Stimulated activated CD8-positive, alpha-beta memory T cell treated with anti-CD3 and anti-CD28 coated beads, Interleukin-2, amount 100 ng/mL, for 1 hour (primary cell): ENCODE measurements at places on chromosomes 16 and 17.

- no peak for DNase-seq
Observed at GRCh38 chr17:74339537-74340195, 13.6 kb downstream of the KIF19 start.

DNA sequence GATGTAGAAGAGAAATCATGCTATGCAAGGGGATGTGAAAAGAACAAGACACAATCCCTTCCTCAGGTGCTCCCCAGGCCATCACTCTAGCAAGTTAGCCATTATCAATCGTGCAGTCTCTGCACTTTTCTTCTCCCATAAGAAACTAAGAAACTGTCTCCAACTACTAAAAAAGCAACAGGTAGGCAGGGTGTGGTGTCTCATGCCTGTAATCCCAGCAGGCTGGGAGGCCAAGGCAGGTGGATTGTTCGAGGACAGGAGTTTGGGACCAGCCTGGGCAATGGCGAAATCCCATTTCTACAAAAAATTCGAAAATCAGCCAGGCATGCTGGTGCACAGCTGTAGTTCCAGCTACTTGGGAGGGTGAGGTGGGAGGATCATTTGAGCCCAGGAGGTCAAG, 13.8 kb downstream of the PARN start:
- DNase-seq, result no peak

GRCh38 chr17:10754109-10754508, 24.3 kb upstream of the TMEM220 start:
- no peak for DNase-seq

DNA sequence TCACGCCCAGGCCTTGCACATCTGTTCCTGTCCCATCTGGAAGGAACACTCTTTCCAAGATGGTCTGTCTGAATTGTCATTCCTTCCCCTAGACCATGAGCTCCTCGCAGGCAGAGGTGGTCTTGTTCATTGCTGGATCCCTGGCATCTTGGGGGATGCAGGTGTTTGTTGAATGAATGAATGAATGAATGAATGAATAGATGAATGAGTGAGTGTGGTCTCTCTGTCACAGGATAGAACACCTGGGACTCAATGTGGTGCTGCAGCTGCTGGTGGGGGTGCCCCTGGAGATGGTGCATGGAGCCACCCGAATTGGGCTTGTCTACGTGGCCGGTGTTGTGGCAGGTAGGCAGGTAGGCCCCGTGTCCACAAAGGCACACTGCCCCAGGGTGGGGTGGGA, 32.2 kb downstream of the RHBDL3 start:
- DNase-seq, result no peak

DNA sequence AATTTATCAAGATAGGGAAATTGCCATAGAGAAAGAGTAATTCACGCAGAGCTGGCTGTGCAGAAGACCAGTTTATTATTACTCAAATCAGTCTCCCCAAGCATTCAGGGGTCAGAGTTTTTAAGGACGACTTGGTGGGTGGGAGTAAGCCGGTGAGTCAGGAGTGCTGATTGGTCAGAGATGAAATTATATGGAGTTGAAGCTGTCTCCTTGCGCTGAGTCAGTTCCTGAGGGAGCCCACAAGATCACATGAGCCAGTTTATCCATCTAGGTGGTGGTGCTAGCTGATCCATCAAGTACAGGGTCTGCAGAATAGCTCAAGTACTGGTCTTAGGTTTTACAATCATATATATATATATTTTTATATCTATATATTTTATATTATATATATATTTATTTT, 6.0 kb upstream of the AQP8 start:
- no peak for DNase-seq

DNA sequence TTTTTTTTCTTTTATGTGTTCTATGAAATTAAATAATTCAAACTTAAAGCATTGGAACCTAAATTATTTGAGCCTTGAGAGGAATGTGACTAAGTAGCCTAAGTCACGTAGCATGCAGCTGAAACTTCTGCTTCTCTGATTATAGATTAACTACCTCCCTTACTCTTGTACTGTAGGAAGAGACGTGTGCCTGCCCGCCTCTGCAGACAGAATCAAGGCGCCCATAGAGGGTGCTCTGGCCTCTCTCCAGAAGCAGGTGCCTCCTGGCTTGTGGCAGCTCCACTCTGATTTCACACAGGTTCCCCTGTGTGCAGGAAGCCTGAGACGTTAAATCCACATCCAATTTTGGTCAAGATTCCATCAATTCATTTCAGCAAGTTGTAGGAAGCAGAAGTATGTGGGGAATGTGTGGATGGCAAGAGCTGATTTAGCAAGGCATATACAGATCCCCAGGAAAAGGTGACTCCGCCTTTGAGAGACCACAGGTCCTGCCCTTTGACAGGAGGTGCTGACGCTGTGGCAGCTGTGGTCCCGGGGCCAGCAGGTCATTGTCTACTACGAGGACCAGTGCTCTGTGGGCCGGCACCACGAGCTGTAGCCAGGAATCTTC, 1418.8 kb downstream of the CDH11 start:
- no peak for DNase-seq

- no peak for DNase-seq
Observed at GRCh38 chr17:67221062-67221998, 23.7 kb downstream of the HELZ start.

DNA sequence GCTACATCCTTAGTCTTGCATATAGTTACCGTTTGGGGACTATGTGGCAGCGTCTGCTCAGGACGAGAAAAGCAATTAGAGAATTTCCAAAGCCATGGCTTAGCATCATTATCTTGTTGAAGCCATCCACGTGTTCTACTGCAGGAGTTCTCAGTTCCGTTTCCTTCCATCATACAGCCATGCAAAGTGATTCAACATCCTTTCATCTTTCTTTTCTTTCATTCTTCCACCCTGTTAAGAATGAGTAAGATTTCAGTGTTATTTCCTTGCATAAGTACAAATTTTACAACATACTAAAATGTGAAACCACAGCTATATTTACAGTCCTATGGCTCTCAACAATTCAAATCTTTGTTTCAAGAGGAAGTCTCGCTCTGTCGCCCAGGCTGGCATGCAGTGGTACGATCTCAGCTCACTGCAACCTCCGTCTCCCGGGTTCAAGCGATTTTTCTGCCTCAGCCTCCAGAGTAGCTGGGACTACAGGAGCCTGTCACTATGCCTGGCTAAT, 3.8 kb downstream of the MARF1 start:
- no peak for DNase-seq

- peak; percentile 80 for DNase-seq
Observed at GRCh38 chr17:58331815-58332777, 3.5 kb upstream of the TSPOAP1 start.

- DNase-seq, result no peak
Observed at GRCh38 chr16:88983771-88984687, 7.0 kb upstream of the CBFA2T3 start.

DNA sequence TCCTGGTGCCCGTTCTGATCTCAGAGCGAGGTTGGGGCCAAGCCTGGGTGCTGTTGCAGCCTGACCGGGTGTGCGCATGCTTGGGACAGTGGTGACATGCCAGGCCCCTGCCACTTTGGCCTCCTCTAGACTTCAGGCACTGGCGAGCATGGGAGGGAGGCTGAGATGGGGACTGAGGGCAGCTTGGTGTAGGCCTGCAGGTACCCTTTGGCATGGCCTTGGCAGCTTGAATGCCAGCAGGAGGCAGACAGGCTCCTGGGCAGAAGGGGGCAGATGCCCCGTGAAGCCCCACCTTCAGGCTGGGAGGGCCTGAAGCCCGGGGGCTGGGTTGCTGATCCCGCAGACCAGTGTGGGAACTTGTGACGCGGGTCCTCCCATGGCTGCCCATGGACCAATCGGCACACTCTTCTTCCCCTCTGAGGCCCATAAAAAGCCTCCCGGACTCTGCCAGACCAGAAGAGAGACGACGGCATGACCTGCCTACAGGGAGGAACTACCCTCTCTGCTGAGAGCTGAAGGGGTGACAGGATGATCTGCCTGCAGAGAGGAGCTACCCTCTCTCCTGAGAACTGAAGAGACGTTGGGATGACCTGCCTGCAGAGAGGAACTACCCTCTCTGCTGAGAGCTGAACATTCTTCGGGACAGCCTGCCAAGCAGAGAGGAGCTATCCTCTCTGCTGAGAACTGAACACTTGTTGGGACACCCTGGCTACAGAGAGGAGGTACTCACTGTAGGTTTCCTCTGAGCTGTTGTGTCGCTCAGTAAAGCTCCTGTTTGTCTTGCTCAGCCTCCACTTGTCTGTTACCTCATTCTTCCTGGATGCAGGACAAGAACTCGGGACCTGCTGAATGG, 17.5 kb downstream of the RHOT1 start:
- DNase-seq, result no peak

GRCh38 chr17:8649157-8650118, 18.9 kb upstream of the MYH10 start:
- no peak for DNase-seq

- no peak for DNase-seq
Observed at GRCh38 chr17:59292174-59292523, 39.3 kb upstream of the YPEL2 start.

- no peak for DNase-seq
Observed at GRCh38 chr16:51313198-51313597, 162.1 kb upstream of the SALL1 start.

DNA sequence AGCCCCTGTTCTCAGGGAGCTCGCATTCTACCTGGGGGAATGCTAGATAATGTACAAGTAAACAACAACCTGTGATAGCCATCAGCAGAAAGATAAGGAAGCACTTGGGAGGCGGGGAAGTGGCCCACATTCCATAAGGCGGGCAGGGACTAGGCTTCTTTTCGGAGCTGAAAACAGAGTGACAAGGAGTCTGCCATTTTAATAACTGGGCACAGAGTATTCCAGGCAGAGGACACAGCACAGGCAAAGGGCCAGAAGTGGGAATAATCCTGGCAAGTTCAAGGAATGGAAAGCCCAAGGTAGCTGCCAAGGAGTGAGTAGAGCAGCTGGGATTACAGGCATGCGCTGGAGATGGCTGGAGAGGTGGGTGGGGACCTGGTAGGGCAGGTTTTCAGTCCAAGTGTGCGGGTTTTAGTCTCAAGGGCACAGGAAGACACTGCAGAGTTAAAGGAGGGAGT, 24.3 kb downstream of the USP43 start:
- no peak for DNase-seq

DNA sequence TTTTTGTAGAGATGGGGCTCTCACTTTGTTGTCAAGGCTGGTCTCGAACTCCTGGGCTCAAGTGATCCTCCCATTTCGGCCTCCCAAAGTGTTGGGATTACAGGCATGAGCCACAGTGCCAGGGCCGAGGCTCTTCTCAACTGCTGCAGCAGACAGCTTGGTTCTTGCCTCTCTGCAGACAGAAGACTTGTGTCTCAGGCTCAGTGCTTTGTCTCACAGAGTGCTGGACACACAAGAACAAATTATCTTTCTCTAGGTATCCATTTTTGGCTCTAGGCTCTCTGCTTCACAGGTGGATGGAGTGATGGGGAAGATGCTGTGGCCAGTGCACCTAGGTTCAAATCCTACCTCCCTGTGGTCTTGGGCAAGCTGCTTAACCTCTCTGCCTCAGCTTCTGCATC, 80.8 kb upstream of the RNU2-1 start:
- DNase-seq, result no peak

GRCh38 chr17:75181608-75182318, 996 bp downstream of the SUMO2 start:
- DNase-seq, result peak; percentile 16

- no peak for DNase-seq
Observed at GRCh38 chr16:81786868-81787267, 7.8 kb downstream of the PLCG2 start.

- no peak for DNase-seq
Observed at GRCh38 chr16:11350921-11351335, 5.7 kb downstream of the RMI2 start.

DNA sequence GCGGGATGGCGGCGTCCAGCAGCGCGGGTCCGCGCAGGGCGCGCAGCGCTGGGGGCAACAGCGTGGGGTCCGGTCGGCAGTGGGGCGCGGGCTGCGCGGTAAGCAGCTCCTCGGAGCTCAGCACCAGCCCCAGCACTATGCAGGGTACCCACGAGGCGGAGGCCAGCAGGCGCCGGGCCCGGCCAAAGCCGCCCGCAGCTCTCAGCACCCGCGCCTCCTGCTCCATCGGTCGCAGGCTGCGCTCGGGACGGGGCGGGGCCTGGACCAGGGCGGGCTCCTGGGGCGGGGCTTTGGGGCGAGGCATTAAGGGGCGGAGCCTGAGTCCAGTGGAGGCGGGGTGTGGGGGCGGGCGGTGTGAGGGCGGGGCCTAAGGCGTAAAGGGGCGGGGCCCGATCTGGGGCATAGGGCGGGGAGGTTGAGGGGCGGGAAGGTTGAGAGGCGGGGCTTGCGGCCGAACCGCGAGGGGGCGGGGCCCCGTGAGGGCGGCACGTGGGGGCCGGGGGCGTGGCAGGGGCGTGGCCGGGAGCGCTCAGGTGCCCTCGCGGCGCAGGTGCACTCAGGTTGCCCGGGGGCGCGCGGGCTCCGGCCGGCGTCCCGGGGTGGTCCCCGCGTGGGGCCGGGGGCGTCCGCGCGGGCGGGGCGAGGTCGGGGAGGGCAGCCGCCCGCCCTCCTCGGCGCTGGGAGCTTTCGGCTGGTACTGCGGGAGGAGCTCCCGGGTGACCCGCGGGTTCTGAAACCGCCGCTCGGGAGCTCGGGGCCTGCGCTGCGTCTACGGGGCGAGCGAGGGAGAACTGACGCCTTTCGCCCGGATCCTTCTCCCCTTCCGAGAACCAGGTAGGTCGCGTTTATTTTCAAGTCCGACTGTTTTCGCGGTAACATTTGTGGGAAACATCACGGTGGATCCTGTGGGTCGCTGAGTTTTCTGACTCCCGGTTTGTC, 1.4 kb upstream of the SLC22A31 start:
- DNase-seq, result peak; percentile 47

- no peak for DNase-seq
Observed at GRCh38 chr17:48068491-48068961, 20.4 kb downstream of the NFE2L1 start.
